Effector memory CD8-positive, alpha-beta T cell (primary cell): ENCODE measurements at places on chromosomes 2 and 18.

- no peak overlapping the region for H3K4me3 ChIP-seq
- H3K36me3 ChIP-seq, result peaks cover 72% of the 10 kb centered on the region
- H3K27me3 ChIP-seq, result no peaks in the 10 kb centered on the region
- no peak overlapping the region for H3K27ac ChIP-seq
Observed at GRCh38 chr2:37110306-37111212, 26.2 kb downstream of the GPATCH11 start.

GRCh38 chr2:2192091-2192955, 138.8 kb downstream of the MYT1L start:
- H3K27ac ChIP-seq, result no peak overlapping the region
- DNase-seq, result no peak

DNA sequence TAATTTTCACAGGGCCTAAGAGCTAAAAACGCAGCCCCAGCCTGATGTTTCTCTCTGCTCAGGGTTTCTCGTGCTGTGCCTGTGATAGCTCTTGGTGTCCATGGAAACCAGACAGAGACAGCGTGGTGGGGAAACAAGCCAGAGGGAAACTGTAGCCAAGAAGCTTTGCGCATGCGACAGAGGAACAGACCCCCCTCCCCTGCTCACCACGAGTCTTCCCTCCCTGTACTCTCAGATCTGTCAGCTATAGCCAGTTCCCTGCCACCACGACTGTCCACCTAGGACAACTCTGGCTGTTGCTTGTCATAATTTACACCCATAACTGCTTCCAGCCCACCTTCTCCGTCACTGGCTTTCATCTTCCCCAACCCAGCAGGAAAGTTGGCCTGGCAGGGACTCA, 13.2 kb upstream of the DNAJC27 start:
- no peak overlapping the region for H3K4me3 ChIP-seq
- peaks cover 24% of the 10 kb centered on the region for H3K27me3 ChIP-seq
- DNase-seq, result no peak
- H3K4me1 ChIP-seq, result no peaks in the 10 kb centered on the region
- H3K27ac ChIP-seq, result no peak overlapping the region
- H3K36me3 ChIP-seq, result peaks cover 3% of the 10 kb centered on the region

- DNase-seq, result peak; percentile 16
- no peaks in the 10 kb centered on the region for H3K36me3 ChIP-seq
- peaks cover 66% of the 10 kb centered on the region for H3K27me3 ChIP-seq
- no peak overlapping the region for H3K27ac ChIP-seq
- no peaks in the 10 kb centered on the region for H3K4me1 ChIP-seq
Observed at GRCh38 chr18:50218432-50219197, 23.7 kb upstream of the MYO5B start.

DNA sequence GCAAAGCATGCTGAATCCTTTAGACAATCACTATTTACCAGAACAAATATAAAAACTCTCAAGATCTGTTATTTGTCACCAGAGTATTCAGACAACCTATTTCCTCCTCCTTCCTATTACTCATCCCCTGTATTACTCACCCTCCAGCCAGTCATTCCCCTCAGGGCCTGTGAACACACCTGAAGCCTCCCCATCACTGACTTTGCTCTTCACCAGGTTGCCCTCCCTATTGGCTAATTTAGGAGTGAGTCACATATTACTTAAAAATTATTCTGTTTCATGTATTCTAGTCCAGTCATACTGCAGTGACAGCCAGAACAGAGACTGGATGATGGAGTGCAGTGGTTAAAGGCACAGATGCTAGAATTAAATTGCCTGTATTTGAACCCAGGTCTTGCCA, 3.7 kb upstream of the ATG16L1 start:
- H3K36me3 ChIP-seq, result peaks cover 18% of the 10 kb centered on the region
- no peak for DNase-seq
- peaks cover 36% of the 10 kb centered on the region for H3K4me1 ChIP-seq
- H3K27ac ChIP-seq, result peak overlapping the region; percentile 63

DNA sequence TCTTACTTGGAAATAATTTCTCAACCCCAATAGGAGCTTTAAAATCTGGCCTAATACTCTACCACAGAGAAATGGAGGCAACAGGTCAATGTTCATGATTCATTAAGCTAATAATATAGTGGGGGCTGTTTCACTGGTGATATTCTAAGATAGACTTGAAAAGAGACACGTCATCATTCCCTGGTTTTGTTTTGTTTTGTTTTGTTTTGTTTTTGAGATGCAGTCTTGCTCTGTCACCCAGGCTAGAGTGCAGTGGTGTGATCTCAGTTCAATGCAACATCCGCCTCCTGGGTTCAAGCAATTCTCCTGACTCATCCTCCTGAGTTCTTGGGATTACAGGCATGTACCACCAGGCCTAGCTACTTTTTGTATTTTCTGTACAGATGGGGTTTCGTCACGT, 37.5 kb upstream of the SOS1 start:
- H3K4me1 ChIP-seq, result no peaks in the 10 kb centered on the region
- no peak overlapping the region for H3K4me3 ChIP-seq
- H3K27ac ChIP-seq, result no peak overlapping the region
- H3K36me3 ChIP-seq, result no peaks in the 10 kb centered on the region
- DNase-seq, result no peak

- peaks cover 3% of the 10 kb centered on the region for H3K27me3 ChIP-seq
- H3K4me3 ChIP-seq, result peak overlapping the region; percentile 83
- H3K27ac ChIP-seq, result peak overlapping the region; percentile 86
- peak; percentile 16 for DNase-seq
Observed at GRCh38 chr2:186590759-186591505, 1.1 kb downstream of the ITGAV start.

GRCh38 chr2:86522711-86523110, 40.5 kb downstream of the CHMP3 start:
- peaks cover 10% of the 10 kb centered on the region for H3K36me3 ChIP-seq
- no peaks in the 10 kb centered on the region for H3K27me3 ChIP-seq
- no peak overlapping the region for H3K4me3 ChIP-seq
- no peak overlapping the region for H3K27ac ChIP-seq

- no peak overlapping the region for H3K27ac ChIP-seq
- no peak overlapping the region for H3K4me3 ChIP-seq
- DNase-seq, result no peak
- H3K36me3 ChIP-seq, result no peaks in the 10 kb centered on the region
Observed at GRCh38 chr2:45468279-45468678, 142.8 kb downstream of the SRBD1 start.

- H3K4me1 ChIP-seq, result no peaks in the 10 kb centered on the region
- H3K4me3 ChIP-seq, result no peak overlapping the region
- no peaks in the 10 kb centered on the region for H3K27me3 ChIP-seq
- H3K27ac ChIP-seq, result no peak overlapping the region
Observed at GRCh38 chr2:165440367-165440766, 29.1 kb upstream of the CSRNP3 start.

DNA sequence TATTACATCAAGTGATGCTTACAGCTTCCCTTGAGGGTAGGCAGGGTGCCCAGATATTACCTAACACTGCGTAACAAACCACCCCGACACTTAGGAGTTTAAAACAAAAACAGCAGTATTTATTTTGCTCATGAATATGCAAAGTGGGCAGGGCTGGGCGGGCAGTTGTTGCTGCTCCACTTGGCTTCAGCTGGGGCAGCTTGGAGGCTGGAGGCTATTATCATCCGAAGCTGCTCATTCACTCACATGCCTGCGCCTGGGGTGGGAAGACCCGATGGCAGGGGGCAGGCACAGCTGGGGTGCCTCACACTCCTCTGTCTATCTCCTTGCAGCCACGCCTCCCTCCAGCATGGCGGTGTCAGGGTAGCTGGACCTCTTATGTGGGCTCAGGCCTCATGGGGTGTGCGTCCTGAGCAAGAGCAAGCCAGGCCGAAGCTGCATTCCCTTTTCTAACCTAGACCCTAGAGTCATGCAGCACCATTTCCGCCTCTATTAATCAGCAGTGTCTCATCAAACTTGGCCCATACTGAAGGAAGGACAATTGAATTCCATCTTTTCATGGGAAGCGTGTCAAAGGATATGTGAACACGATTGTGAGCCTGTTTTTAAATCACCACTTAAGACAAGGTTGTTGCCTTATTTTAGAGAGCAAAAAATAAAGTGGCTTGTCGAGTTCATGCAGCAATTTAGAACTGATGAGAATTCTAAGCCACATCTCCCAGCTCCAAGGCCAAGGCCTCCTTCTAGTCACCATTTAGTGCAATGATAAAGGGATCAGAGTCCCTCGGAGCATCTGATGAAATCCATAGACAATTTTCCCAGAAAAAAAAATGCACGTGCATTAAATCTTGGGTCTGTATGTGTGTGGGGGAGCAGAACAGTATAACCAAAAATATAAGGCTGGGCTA, 54.9 kb downstream of the SDC1 start:
- H3K27me3 ChIP-seq, result peaks cover 12% of the 10 kb centered on the region
- H3K4me3 ChIP-seq, result no peak overlapping the region
- H3K4me1 ChIP-seq, result no peaks in the 10 kb centered on the region
- H3K36me3 ChIP-seq, result no peaks in the 10 kb centered on the region
- no peak for DNase-seq
- no peak overlapping the region for H3K27ac ChIP-seq

DNA sequence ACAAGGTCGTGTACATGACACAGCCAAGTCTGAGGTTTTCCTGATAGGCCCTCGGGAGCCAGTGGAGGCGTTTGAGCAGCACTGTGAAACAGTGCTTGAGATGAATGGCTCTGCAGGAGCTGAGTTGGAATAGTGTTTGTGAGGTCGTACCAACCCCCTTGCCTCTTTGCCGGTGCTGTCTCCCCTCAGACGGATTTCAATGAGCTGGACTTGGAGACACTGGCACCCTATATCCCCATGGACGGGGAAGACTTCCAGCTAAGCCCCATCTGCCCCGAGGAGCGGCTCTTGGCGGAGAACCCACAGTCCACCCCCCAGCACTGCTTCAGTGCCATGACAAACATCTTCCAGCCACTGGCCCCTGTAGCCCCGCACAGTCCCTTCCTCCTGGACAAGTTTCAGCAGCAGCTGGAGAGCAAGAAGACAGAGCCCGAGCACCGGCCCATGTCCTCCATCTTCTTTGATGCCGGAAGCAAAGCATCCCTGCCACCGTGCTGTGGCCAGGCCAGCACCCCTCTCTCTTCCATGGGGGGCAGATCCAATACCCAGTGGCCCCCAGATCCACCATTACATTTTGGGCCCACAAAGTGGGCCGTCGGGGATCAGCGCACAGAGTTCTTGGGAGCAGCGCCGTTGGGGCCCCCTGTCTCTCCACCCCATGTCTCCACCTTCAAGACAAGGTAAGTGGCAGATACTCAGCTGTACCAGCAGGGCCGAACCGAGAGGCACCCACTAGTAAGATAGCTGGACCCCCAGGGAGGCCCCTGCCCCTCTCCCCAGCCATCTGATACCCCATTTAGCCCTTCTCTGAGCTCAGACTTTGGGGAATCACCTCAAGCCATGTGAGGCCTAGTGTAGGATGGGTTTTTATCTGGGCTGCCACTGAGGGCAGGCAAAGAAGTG, 83.1 kb downstream of the EPAS1 start:
- no peaks in the 10 kb centered on the region for H3K36me3 ChIP-seq
- H3K4me3 ChIP-seq, result no peak overlapping the region
- H3K27ac ChIP-seq, result peak overlapping the region; percentile 31
- no peak for DNase-seq
- H3K27me3 ChIP-seq, result no peaks in the 10 kb centered on the region

DNA sequence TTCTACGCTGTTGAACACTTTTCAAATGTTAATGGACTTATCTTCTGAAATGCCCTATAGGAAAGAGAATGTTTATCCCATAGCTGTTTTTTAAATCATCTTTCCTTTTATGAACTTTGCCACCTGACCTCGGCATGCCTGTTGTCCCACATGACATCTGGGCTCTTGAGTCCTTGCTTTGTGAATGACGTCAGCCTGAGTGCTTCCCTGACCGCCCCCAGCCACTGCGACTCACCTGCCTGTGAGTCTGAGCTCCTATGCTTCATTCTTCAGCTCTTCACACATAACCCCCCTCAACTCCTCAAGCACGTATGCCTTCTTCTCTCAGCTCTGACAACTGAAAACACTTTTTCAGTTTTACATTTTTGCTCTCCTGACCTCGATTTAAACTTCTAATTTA, 166.8 kb downstream of the DCDC2C start:
- no peaks in the 10 kb centered on the region for H3K4me1 ChIP-seq
- H3K27me3 ChIP-seq, result no peaks in the 10 kb centered on the region
- no peak overlapping the region for H3K4me3 ChIP-seq
- no peaks in the 10 kb centered on the region for H3K36me3 ChIP-seq
- DNase-seq, result no peak

DNA sequence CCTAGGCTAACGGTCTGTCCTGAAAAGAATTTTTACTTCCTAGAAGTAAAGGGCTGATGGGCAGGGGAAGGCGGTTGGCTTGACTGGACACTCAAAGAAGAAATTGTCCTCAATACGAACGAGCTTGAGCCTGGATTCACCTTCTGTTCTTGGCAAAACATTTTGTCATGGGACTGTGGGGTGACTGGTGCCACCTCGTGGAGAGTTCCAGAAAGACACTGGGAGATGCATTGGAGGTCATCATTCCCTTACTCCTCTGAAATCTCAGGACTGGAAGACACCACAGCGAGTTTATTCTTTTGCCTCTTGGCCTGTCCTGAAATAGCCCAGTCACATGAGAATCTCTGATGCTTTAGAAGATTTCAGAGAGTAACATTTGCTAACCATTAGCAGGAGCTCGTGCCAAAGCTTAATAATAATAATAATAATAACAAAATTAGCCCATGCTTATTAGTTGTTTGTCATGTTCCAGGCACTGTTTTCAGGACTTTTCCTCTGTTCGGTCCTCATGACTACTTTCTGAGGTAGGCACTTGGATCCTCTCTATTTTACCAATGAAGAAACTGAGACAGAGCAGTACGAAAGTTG, 44.5 kb downstream of the TMEM182 start:
- no peak overlapping the region for H3K27ac ChIP-seq
- DNase-seq, result peak; percentile 9
- H3K27me3 ChIP-seq, result no peaks in the 10 kb centered on the region
- no peaks in the 10 kb centered on the region for H3K36me3 ChIP-seq

GRCh38 chr2:156647377-156648010, 211.3 kb downstream of the GPD2 start:
- DNase-seq, result no peak
- no peak overlapping the region for H3K27ac ChIP-seq
- peaks cover 12% of the 10 kb centered on the region for H3K27me3 ChIP-seq
- H3K4me1 ChIP-seq, result no peaks in the 10 kb centered on the region

DNA sequence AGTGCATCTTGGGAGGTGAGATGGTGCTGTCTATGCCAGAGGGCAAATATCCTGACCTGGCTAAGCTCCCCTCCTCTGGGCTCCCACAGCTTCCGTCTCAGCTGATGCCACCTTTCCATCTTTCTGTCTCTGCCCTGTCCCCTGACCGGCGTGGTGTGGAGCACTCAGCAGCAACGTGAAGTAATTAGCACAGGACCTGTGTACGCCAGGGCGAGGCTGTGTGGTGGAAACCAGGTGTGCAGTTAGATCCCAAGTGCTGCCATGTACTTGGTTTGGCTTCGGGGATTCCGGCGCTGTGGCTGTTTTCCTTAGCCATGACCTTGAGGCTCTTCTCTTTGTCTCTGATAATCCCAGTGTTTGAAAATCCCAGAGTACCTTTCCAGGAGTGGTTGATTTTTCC, 36.5 kb downstream of the COA5 start:
- no peak overlapping the region for H3K4me3 ChIP-seq
- peaks cover 74% of the 10 kb centered on the region for H3K36me3 ChIP-seq
- no peak for DNase-seq
- no peaks in the 10 kb centered on the region for H3K27me3 ChIP-seq
- H3K27ac ChIP-seq, result peak overlapping the region; percentile 65

GRCh38 chr2:170530284-170530745, 184.8 kb upstream of the SP5 start:
- DNase-seq, result no peak
- no peaks in the 10 kb centered on the region for H3K4me1 ChIP-seq
- peaks cover 15% of the 10 kb centered on the region for H3K27me3 ChIP-seq
- H3K27ac ChIP-seq, result no peak overlapping the region

- H3K4me1 ChIP-seq, result peaks cover 4% of the 10 kb centered on the region
- no peaks in the 10 kb centered on the region for H3K27me3 ChIP-seq
- no peaks in the 10 kb centered on the region for H3K36me3 ChIP-seq
- H3K4me3 ChIP-seq, result no peak overlapping the region
- H3K27ac ChIP-seq, result no peak overlapping the region
Observed at GRCh38 chr18:49858309-49859020, 45.1 kb upstream of the ACAA2 start.
